Spleen (tissue), 13 donors: ENCODE measurements at places on chromosomes 4 and X. TPM values are rescaled to one million over a fixed set of nuclear protein-coding genes. Genes with fewer than 3 reads are reported as not detected.

- DNase-seq, result no peak
These were observed 5.0 kb downstream of the ARHGAP4 start for GRCh38 chrX:153921070-153921469.

- no peak for DNase-seq
These were observed 7.3 kb downstream of the PLP1 start for GRCh38 chrX:103783971-103784370.

GRCh38 chr4:16875487-16875886 is 23.0 kb downstream of the LDB2 start:
- DNase-seq, result no peak

GRCh38 chr4:124459941-124460310 is 252.6 kb downstream of the ANKRD50 start:
- no peak for DNase-seq

- DNase-seq, result peak; percentile 58
These were observed 924 bp downstream of the EPHA5 start for GRCh38 chr4:65669111-65670019.

- no peak for DNase-seq
These were observed 99.6 kb upstream of the CCSER1 start for GRCh38 chr4:90027565-90027964.

ITM2A gene
- polyA plus RNA-seq, result 17.2 TPM

GRCh38 chr4:129355031-129355430 is 259.1 kb downstream of the C4orf33 start:
- DNase-seq, result no peak

DNA sequence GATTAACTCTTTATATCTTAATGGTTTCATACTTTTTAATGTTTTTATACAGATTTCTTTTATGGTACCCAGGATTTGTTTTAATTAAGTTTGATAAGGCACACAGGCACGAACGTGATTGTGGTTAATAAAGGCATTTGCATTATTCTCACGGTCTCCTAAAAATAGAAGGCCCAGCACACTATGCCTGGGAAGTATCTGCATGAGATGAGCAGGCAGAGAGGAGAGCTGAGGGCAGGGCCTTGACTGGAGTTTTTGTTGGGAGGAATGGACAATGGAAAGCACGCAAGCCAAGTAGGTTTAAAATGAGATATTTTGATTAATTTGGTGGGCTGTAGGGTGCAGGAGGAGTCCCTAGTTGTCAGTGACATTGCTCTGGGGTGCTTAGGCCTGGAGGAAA is 1714.3 kb upstream of the PCDH7 start:
- DNase-seq, result no peak

- DNase-seq, result no peak
These were observed 116.0 kb upstream of the RPS6KA3 start for GRCh38 chrX:20382518-20383297.

DNA sequence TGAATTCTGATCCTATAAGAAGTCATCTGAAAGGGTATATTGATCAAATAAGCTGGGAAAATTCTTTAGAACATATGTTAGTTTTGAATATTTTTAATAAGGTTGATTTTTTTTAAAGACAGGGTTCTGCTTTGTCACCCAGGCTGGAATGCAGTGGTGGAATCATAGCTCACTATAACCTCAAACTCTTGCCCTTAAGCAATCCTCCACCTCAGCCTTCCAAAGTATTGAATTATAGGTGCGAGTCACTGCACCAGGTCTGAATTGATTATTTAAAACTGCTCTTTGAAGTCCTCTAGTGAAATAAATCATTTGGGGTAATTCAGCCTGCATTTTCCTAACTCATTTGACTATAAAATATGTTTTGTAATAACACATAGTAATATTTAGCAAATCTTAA is 812.3 kb downstream of the PDHA2 start:
- no peak for DNase-seq

POLN gene
- 1.5 TPM for polyA plus RNA-seq

UCP1 gene
- not detected for polyA plus RNA-seq

DNA sequence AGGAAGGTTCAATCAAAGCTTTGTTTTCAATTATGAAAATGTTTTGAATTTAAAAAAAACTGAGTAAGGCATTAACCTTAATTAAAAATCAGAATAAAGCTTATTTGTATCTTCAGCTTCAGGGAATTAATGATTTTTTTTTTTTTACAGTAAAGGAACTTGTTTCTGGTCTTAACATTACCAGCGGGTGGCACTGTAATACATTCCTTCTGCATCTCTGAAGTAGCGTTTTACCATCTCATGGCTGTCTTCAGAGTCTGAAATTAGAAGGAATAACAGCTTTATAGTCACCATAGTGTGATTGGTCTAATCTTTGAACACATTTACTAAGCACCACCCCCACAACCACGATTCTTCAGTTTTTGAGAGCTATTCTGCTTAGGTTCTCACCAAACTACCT is 102.6 kb downstream of the IL1RAPL2 start:
- no peak for DNase-seq

DNA sequence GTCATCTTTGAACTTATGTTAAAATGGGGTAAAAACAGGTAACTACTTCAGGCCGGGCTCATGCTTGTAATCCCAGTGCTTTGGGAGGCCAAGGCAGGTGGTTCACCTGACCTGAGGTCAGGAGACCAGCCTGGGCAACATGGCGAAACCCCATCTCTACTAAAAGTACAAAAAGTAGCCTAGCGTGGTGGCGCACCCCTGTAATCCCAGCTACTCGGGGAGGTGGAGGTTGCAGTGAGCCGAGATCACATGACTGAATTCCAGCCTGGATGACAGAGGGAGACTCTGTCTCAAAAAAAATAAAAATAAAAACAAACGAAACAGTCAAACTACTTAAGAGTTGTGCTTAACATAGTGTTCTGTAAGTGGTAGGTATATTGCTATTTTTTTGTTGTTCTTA is 2.5 kb downstream of the DDX3X start:
- no peak for DNase-seq

ATP1B4 gene
- not detected for polyA plus RNA-seq

GRCh38 chr4:110639207-110640090 is 16.6 kb upstream of the PITX2 start:
- no peak for DNase-seq
